ENCODE measurements at places on chromosomes 1 and 21.

DNA sequence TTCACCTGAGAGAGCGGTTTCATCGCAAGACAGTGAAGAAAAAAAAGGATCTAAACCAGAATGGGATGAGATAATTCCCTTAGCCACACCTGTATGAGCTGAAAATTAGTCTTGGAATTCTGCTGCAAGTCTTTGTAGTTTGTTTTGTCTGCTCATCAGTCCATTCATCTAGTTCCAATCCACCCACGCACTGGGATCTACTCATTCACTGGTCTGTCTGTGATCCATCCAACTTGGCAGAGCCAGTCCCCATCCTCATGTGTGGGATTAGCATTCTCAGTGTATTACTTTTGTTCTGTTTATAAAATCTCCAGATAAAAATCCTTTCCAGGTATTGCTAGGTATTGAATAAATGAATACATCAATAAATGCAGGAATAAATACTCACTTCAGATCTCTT, 266.5 kb upstream of the USP24 start:
- DNase-seq = no peak

GRCh38 chr1:69952676-69953075, 252.7 kb downstream of the LRRC40 start:
- DNase-seq = no peak

DNA sequence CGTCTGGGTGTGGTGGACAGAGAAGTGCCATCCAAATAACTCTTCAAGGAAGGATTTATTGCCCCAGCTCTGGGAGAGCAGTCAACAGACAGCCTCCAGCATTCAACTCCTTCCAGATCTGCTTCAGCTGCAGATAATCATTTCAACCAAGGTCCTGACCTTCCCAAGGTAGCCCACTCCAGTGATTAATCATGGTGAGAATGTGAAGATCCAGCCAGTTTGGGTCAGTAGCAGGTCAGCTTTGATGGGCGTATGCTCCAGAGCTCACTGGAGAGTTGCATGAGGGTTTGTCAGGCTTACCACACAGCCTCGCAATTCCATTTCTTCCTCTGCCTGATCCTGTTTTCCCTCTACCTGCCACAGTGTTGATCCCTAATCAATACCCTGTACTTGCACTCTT, 214.5 kb upstream of the ZRANB2 start:
- DNase-seq = no peak

DNA sequence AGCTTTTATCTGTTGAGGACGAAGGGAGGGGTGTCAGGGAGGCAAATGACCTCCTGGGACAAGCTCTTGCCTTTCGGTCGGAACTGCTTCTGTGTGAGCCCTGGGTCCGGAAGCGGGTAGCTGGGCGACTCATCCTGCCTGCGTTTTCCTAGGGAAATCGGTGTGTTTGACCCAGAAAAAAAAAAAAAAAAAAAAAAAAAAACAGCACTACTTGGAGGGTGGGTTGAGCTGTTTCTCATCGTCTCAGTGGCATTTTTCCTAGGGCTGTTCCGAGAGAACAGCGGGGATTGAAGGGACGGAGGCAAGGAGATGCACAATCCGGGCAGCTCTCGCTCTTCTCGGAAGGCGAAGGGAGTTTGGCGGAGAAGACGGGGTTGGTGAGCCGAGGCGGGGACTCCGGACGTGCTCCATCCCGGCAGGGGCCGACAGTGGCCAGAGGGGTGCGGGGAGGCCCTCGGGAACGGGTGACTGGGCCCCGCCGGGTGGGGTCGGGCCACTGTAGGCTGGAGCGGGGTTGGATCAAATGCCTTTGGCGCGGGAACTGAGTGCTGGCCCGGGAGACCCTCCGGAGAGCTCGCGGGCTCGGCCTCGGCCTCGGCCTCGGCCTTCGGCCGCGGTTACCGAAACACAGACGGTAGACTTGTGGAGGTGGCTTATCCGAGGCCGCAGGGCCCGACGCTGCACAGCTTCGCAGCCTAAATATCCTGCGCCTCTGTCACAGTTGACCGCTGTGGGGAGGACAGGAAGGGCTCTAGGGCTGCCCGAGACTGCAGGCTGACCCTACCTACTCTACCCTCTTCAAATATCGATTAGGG, 2.4 kb upstream of the BARHL2 start:
- no peak for DNase-seq
